ENCODE measurements at places on chromosomes 7 and 10.

GRCh38 chr7:81297317-81297716, 378.5 kb upstream of the SEMA3C start:
- DNase-seq, result no peak

GRCh38 chr7:154862153-154862791, 140.7 kb downstream of the PAXIP1 start:
- no peak for DNase-seq

DNA sequence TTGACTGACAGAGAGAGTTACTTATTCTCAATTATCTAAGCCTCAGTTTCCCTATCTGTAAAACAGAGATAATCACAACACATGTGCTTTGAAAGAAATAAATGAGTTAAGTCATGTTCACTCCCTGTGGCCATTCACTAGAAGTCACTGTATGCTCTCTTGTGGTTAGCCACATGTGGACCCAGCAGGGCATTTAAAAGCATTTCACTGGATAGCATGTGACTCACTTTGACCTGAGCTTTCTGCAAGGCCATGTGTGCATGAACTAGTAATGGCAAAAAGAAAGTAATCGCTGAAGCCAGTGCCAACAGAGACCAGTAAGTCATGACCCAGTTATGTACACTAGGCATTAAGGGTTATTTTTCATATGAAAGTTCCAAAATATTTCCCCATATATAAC, 557.0 kb upstream of the IGFBP3 start:
- no peak for DNase-seq

DNA sequence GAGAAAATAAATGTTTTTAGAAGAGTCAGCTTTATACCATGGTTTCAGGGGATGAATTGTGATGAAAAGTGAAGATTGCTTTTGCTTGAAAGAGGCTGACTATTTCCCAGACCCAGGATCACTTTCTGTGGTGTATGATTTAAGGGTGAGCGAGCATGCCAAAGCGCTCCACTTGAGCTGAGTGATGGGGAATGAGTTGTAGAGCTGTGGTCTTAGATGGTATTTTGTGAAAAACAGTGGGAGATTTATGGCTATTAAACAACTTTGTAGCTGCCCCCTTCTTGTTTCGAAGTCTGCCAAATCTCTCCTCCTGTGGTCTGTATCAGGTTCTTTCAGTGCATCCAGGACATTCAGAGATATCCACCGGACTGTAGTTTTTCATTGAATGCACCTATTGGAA, 888.2 kb downstream of the LRMDA start:
- no peak for DNase-seq

- DNase-seq, result peak; percentile 46
Measured at GRCh38 chr7:54932818-54933543, 85.8 kb upstream of the EGFR start.

- no peak for DNase-seq
Measured at GRCh38 chr7:75813084-75813483, 522 bp downstream of the CCL24 start.

DNA sequence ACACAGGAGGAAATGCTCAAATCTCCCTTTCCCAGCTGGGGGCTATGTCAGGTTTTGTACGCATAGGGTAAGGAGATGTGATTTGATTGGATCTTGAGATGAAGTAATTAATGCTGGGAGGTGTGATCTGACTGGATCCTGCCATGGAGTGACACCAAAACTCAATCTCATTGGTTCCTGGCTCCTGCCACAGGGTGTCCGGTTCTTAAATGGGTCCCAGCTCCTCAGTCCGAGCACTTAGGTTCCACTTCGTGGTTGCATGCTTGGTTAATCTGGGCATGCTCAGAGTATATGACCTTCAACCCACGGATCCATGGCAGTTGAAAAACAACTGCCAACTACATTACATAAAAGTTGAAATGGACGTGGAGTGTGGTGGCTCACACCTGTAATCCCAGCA, 3.1 kb upstream of the ZNF12 start:
- no peak for DNase-seq

DNA sequence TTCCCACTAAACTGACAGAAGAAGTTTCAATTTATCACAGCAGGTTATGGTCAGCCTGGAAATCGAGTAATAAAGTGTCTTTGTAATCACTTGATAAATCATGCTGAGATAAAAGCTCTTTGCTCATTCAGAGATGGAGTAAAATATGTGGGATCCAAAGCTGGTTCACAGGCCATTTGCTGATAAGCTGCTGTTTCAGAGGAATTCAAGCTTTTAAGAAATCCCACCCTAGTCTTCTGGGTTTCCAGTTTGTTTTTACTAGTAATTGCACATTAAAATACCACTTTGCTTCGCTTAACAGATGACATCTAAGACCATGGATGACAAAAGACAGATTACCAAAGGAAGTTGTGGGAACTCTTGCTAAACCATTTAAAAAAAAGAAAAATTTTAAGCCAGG, 37.4 kb upstream of the CDK6 start:
- no peak for DNase-seq

DNA sequence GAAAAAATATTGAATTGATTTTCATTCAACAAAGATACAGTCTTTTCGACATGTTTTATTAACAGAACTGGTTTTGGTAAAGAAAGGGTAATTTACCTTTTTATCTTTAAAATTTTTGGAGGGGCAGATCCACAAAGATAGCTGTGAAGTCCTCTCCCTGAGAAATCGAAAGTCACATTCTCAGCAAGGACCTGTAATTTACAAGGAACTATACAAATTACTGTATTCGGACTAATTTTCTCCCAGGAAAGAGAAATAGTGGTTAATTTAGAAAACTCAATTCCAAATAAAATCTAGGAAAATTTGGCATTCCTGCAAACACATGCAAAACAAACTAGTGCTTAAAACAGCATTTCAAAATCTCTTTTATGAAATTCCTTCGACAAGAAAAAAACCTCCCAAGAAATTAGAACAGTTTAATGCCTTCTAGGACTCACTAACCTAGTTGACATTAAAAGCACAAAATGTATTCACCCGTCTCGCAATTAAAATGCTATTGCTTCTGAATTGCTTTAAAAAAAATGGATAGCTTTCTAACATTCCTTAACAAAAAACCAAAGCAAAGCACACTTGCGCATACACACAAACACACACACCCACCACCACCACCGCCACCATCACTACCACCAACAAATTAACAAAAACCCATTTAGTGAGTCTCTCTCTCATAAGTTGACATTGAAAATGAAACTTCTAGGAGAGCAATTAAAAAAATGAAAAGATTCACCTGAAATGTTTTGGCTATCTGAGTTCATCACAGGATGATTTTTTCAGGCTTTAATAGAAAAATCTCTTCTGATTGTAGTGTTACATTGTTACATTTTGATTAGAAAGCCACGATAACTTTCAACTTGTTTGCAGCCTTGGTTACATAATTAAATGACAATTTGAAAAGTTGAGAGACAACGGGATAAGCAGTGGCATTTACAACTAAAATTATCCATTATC, 4.0 kb upstream of the NKX2-3 start:
- DNase-seq, result no peak

DNA sequence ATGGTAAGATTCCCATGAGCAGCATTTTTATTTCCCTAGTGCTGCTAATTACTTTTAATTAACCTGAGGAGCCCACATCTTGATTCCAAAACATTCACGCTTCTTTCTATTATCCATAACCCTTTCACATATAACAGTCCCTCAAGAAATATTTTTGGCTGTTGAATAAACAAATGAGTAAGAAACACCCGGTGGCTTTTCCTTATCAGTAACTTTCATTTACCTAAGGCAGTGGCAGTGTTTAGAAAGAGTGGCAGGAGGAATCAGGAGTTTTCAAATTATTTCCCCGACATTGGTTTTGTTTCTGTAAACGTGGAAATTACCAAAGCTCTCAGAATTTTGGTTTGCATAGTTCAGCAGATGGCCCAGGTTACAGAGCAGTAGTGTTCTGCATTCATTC, 1015.6 kb upstream of the LRRTM3 start:
- DNase-seq, result no peak

GRCh38 chr10:61907587-61907986, 6.1 kb downstream of the ARID5B start:
- no peak for DNase-seq

- no peak for DNase-seq
Measured at GRCh38 chr10:107442035-107442505, 277.6 kb upstream of the SORCS1 start.

DNA sequence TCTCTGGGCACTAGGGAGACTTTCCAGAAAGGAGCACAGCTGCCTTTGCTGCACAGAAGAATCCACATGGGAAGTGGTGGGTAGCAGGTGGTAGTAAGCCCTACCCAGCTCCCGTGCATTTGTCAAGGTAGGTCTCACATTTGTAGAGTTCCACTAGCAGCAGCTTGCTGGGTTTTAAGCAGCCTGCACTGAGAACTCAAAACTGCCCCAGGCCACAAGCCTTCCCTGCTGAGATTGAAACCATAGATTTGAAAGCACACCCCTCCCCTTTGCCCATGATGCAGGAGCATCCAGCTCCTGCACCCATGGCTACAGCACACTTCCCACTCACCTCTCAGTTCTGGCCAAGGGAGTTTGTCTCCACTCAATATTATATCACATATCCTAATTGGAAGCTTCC, 604.5 kb upstream of the STEAP1 start:
- DNase-seq, result no peak

- DNase-seq, result no peak
Measured at GRCh38 chr10:64574371-64574770, 1053.2 kb downstream of the REEP3 start.

- no peak for DNase-seq
Measured at GRCh38 chr10:8502573-8502972, 448.1 kb downstream of the GATA3 start.

DNA sequence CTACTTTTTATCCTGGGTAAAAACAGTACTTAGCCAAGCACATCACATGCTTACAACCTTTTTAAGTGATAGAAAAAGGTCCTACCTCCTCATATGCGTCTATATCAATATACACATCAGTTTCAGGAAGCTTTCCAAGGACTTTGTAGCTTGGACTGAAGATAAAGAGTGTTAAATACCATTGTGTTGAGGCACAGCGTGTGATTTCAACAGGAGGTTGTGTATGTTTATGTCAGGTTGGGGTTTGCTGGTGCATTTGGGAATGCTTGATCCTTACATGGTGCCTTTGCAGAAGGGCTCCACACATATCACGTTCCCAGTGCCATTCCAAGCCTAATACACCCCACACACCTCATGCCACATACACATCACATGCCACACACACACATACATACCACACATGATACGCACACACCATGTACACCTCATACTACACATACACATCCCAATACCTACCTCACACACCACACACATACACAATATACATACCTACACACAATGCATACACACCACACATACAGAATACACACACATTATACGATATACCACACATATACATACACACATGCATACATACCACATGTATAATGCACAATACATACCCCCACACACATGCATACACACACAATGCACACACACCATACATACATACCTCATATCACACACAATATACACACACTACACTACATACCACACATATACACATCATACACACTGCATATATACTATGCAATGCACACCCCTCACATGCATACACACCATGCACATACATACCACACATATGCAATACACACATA, 33.1 kb downstream of the PSMC2 start:
- no peak for DNase-seq

GRCh38 chr7:149625947-149626392, 128.4 kb upstream of the ZNF746 start:
- no peak for DNase-seq

DNA sequence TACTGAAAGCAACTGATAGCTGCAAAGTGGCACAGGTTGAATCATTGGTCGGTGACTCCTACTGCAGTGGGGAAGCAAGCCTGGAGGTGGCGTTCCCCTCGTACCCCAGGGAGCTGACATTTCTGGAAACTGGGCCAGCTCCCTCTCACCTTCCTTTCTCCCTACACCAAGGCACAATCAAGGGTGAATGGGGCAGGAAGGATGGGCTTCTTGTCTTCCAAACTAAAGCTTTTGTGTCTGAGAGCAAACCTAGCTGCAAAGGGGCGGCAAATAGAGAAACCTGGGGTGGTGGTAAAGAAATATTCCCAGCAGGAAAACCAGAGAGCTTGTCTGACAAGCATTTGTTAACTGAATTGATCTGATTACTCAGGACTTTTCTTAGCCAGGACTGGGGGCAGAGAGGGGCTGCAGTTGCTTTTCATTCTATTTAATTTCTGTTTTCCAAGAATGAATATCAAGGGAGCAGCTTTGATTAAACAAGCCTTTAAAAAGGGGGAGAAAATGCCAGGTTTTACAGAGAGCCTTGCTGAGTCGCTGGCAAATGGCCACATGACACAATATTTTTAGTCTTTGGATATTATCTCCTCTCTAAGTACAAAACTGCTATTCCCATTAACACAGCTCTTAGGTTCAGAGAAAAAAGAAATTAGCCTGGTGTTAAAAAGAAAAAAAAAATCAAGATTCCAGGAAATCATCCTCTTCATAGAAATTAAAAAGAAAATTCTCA, 27.8 kb downstream of the CDHR3 start:
- DNase-seq, result peak; percentile 76

DNA sequence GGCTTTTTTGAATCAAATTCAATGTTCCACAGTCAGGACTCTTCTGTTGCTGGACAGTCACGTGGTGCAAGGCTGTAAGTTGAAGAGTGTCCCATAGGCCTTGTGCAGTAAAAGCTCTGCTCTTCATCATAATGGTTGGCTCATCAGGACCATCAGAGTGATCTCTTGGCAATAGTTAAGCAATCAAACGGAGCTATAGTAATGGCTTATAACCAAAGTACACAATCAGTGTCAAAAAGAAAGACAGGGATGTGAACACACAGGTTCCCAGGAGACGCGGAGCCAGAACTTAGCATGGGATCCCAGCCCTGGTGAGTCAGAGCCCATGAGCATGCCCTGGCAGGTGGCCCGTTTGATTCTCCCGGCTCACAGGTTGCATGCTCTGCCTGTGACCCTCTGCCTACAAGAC, 10.8 kb upstream of the GPNMB start:
- no peak for DNase-seq

DNA sequence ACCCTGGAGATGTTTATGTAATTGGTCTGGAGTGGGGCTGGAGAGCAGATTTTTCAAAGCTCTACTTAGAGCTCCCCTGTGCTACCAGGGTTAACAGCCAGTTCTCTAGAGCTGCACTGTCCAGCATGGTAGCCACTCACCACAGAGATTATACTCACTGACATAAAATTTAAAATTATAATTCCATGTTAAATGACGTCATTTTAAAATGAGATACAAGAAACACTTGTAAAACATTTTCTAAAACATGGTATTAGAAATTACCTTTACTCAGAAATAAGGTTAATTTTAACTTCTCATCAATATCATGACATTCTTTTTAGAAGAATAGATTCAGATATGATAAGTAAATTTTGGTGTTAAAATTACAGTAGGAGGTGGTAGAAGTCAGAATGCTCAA, 306.2 kb upstream of the LRRN3 start:
- no peak for DNase-seq

- peak; percentile 26 for DNase-seq
Measured at GRCh38 chr7:11831156-11831735, 752 bp downstream of the THSD7A start.

- DNase-seq, result no peak
Measured at GRCh38 chr10:61791216-61791615, 110.3 kb upstream of the ARID5B start.

DNA sequence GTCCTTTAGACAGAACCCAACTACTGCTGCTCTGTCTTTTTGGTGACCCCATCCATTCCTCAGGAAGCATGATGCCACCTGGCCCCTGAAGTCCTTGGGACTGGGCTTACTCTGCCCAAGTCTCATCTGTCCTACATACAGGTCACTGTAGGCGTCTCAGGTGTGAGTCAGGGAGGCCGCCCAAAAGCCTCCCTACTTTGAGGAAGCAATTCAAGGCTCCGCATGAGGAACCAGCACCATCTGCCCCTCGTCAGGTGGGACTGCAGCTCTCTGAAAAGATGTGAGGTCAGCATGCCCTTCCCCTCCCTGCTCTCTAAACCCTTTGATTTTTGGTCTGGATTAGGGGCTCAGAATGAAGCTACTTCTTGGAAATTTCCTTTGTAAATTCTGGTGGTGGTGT, 354.8 kb downstream of the CXCL12 start:
- no peak for DNase-seq

Measured in hindlimb muscle (tissue), 1 donor.